ENCODE measurements at places on chromosomes 6 and 20.

DNA sequence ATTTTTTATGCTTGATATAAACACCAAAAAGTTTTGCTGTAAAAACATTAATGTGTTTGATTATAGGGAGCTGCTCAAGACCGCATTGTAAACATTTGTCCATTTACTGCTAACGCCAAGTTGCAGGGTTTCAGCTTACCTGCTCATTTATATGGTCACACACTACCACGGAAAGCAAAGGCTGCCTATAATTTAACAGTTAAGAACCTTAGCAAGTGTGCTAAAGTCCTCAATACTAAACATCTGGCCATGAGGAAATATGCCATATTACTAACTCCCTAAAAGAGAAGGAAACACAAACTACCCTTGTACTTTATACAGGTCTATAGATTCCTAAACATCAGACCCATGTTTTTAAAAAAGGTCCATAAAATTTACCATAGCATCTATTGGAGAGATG is 129.5 kb downstream of the ASCC3 start:
- no peak for DNase-seq

DNA sequence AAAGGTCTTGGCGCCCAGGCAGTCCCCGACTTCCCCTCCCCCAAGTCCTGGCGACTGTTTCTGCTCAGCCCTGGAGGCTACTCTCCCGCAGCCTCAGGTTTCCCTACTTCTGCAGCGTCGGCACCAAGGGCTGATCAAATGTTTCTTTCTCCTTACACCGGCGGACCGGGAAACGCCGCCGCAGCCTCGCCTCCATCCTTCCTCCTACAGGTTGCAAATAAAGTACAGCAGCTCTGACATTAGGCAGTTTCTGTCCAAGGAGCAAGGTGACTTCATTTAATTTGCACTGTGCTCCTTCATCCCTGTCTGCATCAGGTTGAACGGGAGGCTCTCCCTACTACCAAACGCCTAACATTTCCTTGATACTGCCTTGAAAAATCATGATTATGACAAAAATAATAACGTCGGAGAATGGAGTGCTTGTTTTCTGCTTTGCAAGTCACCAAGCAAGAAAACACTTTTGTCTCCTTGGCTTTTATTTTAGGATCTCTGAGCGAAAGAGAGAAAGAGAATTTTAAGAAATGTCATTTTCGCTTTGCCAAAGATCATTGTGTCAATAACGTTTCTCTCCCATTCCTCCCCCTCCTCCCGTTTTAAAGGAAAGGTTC is 1.0 kb downstream of the CLIC5 start:
- DNase-seq = peak; percentile 34

GRCh38 chr6:56036916-56037600 is 161.7 kb upstream of the BMP5 start:
- no peak for DNase-seq

DNA sequence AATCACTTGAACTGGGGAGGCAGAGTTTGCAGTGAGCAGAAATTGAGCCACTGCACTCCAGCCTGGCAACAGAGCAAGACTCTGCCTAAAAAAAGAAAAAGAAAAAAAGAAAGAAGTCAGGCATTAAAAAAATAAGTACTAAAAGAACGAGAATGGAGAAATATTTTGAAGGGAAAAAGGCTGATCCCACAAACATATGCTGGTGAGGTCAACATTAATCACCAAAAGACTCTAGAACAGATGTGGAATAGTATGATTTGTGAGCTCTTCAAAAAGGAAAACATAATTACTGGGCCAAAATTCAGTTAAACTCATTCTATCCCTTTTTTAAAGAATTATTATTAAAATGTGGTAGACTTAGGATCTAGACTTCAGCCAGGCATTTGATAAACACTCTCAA is 61.2 kb upstream of the NRSN1 start:
- DNase-seq = no peak

- DNase-seq = no peak
Measured at GRCh38 chr6:38170666-38171355, 351.3 kb downstream of the ZFAND3 start.

All from CD4-positive, alpha-beta T cell treated with Interleukin-4 for 4 hours (primary cell).